Naive thymus-derived CD8-positive, alpha-beta T cell (primary cell): ENCODE measurements at places on chromosomes 13 and 19.

GRCh38 chr13:28338006-28338574, 156.8 kb downstream of the FLT1 start:
- no peak for DNase-seq

DNA sequence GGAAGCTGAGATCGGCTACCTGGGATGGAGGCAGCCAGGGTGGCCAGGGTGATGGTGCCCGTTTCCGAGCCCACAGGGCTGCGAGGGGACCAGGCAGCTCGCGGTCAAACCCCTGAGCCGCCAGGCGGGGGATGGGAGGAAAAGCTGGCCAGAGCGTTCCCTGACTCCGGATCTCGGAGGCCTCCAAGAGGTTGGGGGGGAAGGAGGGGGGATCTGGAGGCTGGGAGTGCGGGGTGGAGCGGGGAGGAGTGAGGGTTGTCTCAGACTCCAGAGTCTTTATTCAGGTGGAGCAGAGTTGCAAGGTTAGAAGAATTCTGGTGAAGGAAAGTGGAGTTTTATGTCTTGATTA, 1.1 kb downstream of the CACNG7 start:
- DNase-seq = no peak

GRCh38 chr13:81017513-81018152, 676.7 kb upstream of the SPRY2 start:
- DNase-seq = no peak

DNA sequence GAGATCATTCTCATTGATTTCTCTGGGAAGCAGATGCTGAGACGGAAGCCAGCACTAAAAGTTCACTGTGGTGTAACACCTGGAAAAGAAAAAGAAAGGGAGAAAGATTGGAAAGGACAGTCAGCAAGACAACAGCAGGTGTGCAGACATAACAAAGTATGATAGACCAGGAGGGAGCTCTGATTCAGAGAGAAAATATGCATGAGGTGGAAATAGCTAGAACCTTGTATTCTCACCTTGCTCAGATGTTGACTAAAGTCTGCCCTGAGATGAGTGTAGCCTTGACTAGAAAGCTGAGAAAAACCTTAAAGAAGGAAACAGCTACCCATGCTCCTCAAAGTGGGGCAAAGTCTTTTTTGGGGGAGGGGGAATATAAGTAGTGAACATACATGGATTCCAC, 1711.8 kb downstream of the EFNB2 start:
- DNase-seq = no peak

DNA sequence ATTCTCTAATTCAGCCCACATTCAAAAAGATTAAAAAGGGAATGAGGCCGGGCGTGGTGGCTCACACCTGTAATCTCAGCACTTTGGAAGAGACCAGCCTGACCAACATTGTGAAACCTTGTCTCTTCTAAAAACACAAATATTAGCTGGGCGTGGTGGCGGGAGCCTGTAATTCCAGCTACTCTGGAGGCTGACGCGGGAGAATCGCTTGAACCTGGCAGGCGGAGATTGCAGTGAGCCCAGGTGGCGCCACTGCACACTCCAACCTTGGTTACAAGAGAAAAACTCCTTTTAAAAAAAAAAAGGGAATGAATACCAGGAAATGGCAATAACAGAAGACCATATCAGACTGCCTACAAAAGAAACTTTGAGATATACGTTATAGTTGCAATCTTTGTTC, 1244.5 kb downstream of the PCDH9 start:
- no peak for DNase-seq

DNA sequence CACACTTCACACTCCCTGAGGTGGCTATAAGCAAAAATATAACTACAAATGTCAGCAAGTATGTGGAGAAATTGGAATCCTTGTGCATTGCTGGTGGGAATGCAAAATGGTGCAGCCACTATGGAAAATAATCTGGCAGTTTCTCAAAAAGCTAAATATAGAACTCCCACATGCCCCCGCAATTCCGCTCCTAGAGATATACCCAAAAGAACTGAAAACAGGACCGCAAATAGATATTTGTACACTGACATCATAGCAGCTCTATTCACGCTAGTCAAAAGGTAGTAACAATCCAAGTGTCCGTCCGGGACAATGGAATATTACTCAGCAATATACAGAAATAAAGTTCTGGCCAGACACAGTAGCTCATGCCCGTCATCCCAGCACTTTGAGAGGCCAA, 31.5 kb upstream of the TPM4 start:
- no peak for DNase-seq

- DNase-seq = no peak
Observed at GRCh38 chr19:8113017-8113416, 36.4 kb downstream of the FBN3 start.

- no peak for DNase-seq
Observed at GRCh38 chr13:110560601-110561343, 750 bp downstream of the RAB20 start.

GRCh38 chr13:95292622-95293021, 8.6 kb downstream of the ABCC4 start:
- DNase-seq = no peak

- no peak for DNase-seq
Observed at GRCh38 chr13:102555914-102556553, 40.8 kb upstream of the TPP2 start.

GRCh38 chr19:7997809-7998480, 7.5 kb downstream of the ELAVL1 start:
- DNase-seq = no peak

GRCh38 chr19:41641879-41642485, 15.1 kb upstream of the CEACAM4 start:
- peak; percentile 68 for DNase-seq

DNA sequence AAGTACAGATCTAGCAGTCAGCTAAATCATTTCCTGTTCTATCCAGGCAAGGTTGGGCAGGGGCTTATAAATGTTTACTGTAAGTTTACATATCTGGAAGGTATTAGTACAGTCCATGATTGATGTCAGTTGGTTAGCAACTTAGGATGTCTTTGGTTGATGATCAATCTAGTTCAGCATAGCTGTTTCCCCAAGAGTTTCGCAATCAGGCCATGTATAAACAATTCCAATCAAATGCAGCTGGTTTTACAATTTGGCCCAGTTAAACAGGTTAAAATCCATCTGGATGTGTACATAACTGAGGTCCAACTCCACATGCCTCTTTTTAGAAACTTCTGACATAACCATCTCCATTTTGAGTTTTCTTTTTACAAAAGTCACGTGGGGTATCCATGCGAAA, 6.9 kb downstream of the ZNF221 start:
- DNase-seq = no peak

DNA sequence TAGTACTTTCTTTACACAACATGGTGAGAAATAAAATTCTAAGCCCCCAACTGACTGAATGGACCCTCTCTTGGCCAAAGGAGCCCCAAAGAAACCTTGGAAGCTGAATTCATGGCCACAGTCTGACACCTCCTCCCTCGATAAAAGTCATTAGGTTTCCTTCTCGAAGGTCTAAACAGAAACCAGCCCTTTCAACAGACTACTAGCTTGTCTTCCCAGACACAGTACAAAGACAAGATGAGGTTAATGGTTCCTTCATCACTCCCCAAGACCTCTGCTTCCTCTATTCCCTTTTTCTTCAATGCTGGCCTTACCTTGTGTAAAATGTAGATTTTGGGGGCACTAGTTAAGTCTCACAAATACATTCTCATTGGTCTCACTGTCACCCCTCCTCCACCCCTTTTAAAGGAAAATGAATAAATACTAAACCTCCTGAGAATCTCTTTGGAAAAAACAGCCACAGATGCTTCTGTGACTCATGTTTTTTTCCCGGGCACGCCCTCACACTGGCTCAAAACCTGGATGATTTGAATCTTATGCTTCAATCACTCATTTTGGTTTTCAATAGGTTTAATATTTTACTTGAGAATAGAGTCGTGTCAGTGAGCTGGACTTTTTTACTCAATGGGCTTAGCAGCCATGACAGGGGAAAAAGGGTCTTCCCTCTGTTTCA, 65.8 kb upstream of the MED4 start:
- DNase-seq = no peak

GRCh38 chr19:46067691-46068090, 26.9 kb upstream of the IGFL4 start:
- no peak for DNase-seq

DNA sequence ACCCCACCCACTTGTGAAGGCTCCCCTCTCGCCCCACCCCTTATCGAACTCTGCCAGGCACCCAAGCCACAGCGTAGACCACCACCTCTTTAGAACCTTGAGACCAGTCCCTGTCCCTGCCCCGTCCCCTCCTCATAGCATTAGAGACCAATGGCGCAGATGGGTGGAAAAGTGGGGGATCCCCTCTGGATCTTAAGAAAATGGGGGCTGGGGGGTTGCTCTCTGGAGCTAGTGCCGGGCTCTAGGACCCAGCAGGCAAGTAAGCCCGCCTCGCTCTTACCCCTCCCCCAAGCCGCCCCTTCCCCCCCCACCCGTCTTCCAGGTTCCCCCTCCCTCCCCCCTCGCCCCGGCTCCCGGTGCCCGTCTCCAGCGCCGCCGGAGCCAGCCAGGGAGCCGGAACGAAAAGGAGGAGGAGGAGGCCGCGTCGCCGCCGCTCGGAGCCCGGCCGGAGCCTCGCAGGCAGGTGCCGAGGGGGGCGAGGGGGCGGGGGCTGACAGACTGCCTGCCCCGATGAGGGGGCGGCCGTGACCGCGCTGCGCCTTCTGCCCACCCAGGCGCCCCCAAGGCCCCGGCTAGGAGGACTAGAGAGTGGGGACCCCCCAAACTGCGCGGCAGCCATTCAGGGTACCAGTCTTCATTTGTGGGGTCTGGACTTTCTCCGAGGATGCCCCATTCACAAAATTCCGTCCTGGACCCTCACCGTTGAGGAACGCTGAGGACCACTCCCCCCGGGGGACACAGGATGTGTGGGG, at the start of gene SPRED3:
Gene SPRED3 (plus strand): TSS at position 349 of the 752 bp plus-strand sequence. CDS start 1,606 bp downstream, outside the sequence.
- no peak for DNase-seq

- no peak for DNase-seq
Observed at GRCh38 chr13:106753251-106753650, 185.3 kb upstream of the ARGLU1 start.

- DNase-seq = no peak
Observed at GRCh38 chr19:18137242-18137641, 15.7 kb upstream of the PIK3R2 start.

DNA sequence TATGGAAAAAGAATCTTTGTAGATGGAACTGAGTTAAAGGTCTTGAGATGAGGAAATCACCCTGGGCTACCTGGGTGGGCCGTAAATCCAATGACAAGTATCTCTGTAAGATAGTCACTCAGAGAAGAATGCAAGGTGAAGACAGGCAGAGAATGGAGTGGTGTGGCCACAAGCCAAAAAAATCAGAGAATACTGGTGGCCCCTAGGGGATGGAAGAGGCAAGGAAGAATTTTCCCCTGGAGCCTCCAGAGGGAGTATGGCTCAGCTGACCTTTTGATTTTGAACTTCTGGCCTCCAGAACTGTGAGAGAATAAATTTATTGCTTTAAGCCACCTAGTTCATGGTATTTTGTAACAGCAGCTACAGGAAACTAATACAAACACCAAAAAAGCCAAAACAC, 32.7 kb upstream of the CSNK1A1L start:
- no peak for DNase-seq

DNA sequence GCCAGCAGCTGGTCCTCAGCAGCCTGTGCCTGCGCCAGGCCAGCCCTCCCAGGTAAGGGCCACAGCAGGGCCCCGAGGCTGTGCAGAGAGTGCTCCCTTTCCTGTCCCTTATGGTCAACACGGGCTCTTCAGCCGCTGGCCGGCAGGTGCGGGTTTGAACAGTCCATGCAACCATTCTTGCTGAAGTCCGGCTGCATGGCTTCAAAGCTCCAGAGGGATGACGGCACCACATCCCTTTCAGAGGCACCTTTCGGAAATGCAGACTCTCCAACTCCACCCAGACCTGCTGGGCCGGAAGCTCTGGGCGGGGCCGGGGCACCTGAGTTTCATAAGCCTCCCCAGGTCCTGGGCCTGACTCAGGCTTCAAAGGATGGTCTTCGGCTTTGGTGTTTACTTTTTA, 81.3 kb downstream of the SPACA7 start:
- no peak for DNase-seq

DNA sequence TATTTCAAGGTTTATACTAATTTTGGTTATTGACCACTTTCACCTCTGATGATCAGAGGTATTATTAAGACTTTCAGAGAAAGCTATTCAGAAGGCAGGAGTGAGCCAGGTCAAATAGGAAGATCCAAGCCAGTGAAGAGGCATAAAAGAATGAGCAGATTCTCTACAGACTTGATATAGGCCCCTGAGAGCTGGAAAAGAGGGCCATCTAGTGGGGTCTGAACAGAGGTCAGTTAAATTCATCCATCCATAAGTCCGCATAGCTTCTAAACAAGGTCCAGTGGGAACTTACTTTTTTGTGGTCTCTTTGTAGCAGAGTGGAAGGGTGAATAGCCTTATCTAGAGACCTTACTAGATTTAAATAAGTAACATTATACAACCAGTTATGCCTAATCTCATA, 126.6 kb upstream of the UFM1 start:
- no peak for DNase-seq

GRCh38 chr19:16111909-16112752, 442 bp downstream of the RAB8A start:
- no peak for DNase-seq

GRCh38 chr19:2764945-2765344, 18.1 kb downstream of the SGTA start:
- DNase-seq = no peak

GRCh38 chr19:19217099-19217498, 5.3 kb downstream of the NCAN start:
- DNase-seq = no peak

DNA sequence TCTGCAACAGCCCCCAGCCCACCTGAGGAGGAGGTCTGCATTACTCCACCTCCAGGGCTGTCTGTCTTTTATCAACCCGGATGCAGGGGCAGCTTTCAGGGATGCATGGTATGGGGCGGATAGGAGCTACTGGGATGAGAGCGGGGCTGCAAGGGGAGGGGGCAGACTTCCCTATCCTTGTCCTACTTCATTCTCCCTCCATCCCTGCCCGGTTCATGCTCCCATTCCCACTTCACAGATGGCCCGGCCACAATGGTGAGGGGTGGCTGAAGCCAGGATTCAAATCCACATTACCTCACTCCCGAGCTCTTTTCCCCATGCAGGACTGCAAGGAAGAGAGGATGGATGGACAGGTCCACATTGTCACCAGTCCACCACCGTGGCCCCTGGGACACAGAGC, 40.5 kb upstream of the VSTM2B start:
- DNase-seq = no peak

- DNase-seq = no peak
Observed at GRCh38 chr19:43425567-43426392, 11.1 kb downstream of the TEX101 start.

GRCh38 chr13:112103961-112104880, 37.3 kb downstream of the SOX1 start:
- no peak for DNase-seq

GRCh38 chr13:96575423-96576320, 418.6 kb downstream of the OXGR1 start:
- DNase-seq = no peak

DNA sequence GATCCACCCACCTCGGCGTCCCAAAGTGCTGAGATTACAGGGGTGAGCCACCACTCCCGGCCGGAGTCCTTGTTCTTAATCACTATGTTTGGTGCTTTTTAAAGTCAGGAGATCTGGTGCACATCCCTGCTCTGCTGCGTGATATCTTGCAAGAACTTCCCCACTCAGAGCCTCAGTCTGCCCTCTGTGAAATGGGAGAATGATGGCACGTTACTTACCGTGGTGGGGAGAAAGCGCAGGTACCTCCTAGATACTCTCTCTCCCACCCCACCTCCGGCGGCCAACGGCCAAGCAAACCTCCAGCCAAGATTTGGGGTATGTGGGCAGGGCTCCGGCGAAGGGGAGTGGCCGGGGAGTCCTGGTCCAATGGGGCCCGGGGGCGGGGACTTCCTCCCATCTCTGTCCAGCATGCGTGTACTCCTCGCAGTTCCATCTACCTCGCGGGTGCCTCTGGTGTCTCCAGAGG, at the start of gene RYR1:
Gene RYR1 (plus strand): TSS at position 424 of the 466 bp plus-strand sequence. CDS start 139 bp downstream, outside the sequence.
- no peak for DNase-seq
